Stimulated activated effector memory CD8-positive, alpha-beta T cell treated with anti-CD3 and anti-CD28 coated beads, Interleukin-12 subunit alpha, Interleukin-12 subunit beta, amount 100 ng/mL, for 72 hours (primary cell): ENCODE measurements at places on chromosomes 16 and 17.

DNA sequence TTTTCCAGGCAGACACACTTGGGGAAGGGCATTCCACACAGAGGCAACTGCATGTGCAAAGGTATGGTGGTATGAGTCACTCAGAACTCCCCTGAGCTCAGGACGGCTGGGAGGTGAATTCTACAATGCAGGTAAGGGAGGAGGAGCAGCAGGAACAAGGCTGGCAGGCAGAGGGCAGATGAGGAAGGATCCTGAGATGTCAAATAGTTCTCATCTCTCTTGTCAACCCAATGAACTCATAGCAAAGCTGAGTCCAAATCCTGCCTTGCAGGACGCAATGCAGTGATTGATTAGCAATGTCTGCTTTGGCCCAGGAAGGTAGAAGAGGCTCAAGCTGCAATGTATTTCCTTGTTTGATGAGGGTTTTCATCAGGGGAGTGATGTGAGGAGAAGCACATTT lies 243.5 kb downstream of the XYLT1 start:
- no peak for DNase-seq

- no peak for DNase-seq
Observed at GRCh38 chr17:83109793-83110645, 30.6 kb downstream of the METRNL start.

GRCh38 chr16:79269211-79269863 lies 331.2 kb downstream of the MAF start:
- no peak for DNase-seq

DNA sequence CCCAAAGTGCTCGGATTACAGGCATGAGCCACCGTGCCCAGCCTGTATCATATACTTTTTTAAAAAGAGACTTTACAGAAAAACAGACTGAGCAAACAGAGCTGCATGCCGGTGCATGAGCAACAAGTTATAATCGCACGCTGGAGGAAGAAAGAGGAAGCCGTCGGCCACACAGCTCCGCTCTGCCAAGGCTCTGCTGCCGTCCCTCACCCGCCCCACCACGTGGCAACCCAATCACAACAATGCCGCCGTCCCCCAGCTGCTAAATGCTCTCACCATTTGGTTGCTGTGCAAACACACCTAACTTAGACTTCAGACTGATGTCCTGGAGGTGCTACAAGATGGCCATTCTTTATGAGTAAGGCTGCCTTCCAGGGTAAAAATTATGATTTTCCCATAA lies 83.5 kb downstream of the ADCY9 start:
- DNase-seq: no peak

- no peak for DNase-seq
Observed at GRCh38 chr16:63539276-63539675, 1503.0 kb upstream of the CDH8 start.

DNA sequence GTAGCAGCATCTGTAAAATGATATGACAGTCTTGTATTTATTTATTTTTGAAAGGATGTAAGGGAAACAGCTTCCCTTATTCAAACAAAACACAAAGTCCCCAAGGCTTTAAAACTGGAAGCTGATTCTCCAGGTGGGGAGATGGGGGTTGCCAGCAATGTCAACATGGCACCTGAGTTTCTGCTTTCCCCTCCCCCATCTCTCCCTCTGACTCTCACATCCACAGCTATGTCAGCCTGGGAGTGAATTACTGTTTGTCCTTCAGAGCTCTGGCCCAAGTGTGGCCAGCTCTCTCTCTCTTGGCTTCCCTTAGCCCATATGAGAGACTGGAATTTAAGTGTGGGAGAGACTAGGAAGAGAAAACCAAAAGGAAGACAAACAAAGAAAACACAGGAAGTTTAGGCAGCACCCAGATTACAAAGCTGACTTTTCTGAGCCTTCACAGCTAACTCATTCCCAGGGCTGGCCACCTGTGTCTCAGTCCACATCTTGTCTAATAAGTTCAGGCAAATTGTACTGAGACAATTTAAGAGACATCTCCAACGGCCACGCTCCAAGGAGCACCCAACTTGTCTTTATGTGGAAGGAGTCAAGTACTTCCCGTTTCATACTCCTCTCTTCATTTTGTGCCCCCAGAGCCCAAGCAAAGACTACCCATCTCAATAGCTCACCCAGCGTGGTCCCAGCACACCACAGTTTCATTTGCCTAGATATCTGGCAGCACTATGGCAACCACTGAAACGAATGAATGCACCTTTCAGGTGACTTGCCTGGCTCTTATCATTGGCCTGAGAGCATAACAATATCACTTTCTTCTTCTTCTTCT lies 69.2 kb downstream of the SOX9 start:
- no peak for DNase-seq

DNA sequence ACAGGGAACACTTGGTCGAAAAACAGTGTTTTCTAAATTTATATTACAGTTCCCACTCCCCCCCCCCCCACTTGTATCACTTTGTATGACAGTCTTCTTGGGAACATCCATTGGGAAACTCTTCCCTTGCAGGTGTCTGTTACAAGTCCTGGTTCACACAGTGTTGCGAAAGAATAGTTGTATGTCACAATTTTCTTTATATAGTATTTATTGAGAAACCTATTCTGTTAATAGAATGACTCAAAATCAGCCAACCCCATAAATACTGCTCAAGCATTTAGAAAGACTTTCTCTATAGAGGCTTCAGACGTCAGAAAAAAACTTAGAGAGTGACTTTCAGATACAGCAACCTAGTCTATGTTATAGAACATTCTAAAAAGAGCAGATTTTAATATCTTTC lies 414.4 kb downstream of the WWOX start:
- no peak for DNase-seq

- no peak for DNase-seq
Observed at GRCh38 chr17:77382356-77382911, 241.7 kb downstream of the SEC14L1 start.

DNA sequence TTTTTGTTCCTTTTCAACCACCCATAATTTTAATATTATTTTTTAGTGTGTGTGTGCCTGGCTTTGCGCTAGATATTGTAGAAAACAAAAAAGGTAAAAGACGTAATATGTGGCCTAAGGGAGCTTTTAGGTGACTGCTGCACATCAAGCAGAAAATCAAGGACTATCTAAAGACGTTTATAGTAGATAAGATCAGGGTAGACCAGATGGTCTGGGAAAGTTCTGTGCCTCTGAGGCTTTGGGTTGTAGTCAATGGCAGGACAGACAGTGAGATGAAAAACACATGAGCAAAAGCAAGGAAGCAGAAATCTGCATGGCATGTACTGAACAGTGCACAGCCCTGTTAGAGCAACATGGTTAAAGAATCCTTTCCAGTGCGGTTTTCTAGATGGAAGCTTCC lies 26.8 kb upstream of the ARHGAP23 start:
- no peak for DNase-seq

- DNase-seq: no peak
Observed at GRCh38 chr16:59088431-59088830, 354.3 kb upstream of the GOT2 start.

DNA sequence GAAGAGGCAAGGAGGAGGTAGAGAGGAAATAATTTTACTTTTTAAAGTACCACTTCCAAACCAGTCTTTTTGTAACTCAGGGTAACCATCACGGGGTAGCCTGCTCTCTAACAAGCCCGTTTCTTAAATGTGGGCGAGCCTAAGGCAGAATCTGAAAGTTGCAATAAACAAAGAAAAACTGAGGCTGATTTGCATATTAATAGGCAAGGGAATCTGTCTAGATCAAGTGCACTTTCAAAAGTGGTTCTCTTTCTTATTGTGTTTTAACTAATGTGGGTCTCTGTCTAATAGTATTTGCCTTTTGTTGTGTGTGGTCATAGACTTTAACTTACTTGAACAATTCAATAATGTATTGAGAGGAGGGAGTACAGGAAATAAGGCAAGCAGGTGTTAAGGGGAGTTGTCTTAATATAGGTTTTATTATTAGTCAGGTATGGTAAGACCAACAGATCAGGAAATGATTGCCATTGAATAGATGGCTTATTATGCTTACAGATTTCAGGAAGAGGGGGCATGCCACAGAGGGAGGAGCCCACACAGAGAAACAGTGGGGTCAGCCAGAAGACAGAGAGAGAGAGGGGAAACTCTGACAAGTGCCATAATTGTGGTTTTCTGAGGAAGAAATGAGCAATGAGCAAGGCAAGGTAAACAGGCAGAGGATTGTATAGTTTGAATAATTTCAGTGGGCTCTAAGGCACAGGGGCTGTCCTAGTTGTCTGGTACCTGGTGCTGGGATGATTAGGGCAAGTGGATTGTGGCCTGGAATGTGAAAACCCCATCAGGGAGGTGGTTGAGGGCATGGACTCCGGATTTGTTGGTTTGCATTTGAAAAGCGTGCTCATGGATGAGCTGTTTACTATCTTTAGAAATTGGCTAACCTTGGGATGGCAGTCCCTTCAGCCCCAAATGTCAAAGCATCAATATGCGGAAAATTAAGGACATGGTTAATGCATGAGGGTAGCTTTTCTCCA lies 237.2 kb downstream of the TOX3 start:
- no peak for DNase-seq

DNA sequence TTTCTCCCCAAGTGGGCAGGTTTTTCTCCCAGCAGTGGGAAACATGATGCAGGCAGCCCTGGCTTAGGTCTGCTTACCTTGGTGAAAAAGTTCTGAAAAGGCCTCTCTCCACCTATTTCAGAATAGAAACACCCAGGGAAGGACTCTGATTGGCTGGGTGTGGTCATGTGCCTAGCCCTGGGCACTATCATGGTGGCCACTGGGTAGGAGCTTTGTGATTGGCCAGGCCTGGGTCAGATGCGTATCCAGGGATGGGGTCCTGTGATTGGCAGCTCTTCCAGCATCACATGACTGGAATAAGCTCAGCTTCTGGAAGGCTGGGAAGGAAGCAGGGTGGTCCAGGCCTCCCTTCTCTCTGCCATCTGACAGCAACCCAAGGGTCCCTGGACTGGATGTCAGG lies 53.5 kb downstream of the ZDHHC7 start:
- no peak for DNase-seq

DNA sequence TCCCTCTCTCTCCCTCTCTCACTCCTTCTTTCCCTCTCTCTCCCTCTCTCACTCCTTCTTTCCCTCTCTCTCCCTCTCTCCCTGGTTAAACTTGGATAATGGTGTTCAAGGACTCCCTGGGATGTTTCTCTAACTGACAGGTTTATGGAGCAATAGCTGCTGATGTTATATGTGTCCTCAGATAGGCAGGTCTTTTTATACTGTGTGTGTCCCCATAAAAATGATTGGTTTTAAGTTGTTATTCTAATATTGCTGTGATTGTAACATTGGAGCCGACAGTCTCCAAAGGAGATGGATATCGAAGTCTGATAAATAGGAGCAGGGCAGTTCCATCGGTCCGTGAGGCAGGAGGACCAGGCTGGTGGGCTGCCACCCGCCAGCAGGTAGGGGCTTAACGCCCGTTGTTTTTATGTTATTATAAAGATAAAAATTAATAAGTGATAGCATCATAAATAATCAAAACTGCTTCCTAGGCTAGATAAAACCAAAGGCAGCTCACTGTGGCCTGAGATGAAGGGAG lies 38.1 kb upstream of the C16orf82 start:
- DNase-seq: no peak

DNA sequence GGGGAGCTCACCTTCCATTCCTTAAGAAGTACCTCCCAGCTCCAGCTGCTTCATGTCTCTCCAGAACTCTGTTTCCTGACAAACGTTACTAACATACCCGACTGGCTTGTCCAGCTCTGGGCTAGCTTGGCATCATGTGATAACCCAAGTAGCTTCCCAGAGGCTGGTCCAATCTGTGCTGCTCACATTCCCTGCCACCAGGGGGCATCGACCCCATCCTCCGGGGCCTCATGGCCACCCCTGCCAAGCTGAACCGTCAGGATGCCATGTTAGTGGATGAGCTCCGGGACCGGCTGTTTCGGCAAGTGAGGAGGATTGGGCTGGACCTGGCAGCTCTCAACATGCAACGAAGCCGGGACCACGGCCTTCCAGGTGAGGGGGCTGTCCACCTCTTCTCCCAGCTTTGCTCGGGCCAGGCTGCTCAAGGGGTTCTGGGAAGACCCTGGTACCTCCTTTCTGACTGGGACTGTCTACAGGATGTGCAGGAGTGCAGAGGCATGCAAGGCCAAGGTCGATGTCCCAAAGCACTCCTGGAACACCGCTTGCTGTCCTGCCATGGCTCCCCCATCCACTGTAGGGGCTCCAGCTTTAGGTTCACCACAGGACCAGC lies 7.6 kb downstream of the EPX start:
- DNase-seq: peak; percentile 74

DNA sequence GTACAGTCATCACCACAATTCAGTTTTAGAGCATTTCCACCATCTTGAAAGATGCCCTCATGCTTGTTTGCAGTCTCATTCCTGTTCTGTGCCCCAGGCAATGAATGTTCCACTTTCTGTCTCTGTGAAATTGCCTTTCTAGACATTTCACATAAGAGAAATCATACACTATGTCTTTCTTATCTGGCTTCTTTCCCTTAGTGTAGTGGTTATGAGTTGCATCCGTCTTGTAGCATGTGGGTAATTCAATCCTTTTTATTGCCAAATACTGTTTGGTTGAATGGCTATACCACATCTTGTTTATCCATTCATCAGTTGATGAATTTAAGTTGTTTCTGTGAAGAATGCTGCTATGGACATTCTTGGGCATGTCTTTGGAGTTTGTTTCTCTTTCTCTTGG lies 132.5 kb upstream of the PLCG2 start:
- DNase-seq: no peak

DNA sequence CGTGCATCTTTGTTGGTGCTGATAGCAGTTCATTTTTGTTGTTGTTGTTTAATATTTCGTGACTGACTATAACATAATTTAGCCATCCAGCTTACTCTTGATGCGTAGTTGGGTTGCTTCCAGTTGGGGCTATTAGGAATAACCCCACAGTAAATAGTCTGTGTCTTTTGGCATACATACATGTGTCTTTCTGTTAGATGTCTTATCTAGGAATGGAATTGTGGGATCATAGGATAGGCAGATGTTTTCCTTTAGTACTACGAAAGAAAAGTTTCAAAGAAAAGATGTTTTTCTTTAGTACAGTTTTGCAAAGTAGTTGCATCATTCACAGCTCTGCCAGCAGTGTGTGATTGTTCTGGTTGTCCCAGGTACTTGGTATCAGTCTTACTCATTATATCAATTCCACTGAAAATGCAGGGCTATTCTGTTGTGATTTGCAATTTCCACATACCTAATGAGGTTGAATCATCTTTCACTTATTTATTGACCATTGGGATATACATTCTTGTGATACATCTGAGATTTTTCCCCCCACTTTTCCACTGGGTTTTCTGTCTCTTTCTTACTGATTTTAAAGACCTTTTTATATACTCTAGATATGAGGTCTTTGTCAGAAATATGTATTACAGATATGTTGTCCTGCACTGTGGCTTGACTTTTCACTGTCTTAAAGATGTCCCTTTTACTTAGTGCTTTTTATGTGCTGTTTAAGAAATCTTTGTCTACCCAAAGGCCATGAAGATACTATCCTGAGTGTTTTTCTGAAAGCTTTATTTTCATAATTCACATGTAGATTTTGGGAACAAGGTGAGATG lies 173.3 kb downstream of the MRTFB start:
- no peak for DNase-seq
